ENCODE measurements at places on chromosomes 11 and 22.

DNA sequence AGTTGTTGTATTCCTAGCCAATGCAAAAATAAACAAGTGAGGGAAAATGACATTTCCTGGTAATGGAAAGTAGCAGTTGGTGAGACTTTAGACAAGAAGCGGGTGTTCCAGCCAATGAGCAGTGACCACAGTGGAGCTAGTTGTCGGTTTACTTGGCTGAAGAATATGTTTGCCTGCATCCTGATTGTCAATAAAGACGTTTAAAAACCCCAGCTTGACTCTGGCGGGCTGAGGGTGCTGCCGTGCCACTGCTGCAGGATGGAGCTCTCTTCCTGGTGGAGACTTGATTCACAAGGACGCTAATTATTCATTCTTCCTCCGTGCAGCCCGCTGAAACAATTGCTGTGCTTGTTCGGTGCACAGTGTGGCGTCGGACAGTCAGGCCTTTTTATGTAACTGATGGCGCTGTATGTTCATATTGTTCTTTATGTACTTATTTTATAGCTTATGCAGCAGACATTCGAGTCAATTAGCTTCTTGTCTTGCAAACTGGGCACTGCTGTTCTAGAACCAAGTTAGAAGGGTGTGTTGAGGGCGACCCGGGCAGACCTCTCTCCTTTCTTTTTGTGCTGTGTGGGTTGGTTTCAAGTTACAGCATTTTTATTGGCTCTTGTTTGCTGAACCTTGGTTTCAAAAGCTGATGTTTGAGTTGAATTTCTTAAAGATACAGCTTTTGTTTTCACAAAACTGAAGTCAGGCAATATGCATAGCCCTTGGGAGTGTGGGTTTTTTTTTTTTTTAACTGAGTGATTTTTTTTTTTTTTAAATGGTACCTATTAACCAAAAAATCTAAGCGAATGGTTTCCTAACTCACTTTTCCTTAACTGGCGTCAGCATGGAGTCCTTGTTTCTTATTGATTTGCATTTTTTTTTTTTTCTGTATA lies 153.9 kb downstream of the TEAD1 start:
- H3K27ac ChIP-seq, result peak overlapping the region; percentile 85
- peak overlapping the region; percentile 23 for H3K4me3 ChIP-seq
- H3K27me3 ChIP-seq, result no peaks in the 10 kb centered on the region
- no peaks in the 10 kb centered on the region for H3K4me1 ChIP-seq
- DNase-seq, result peak; percentile 71
- no peaks in the 10 kb centered on the region for H3K36me3 ChIP-seq

GRCh38 chr11:83061883-83062282 lies 9.8 kb downstream of the RAB30 start:
- no peak overlapping the region for H3K27ac ChIP-seq
- no peaks in the 10 kb centered on the region for H3K36me3 ChIP-seq
- no peak overlapping the region for H3K4me3 ChIP-seq
- DNase-seq, result no peak
- H3K4me1 ChIP-seq, result no peaks in the 10 kb centered on the region
- no peaks in the 10 kb centered on the region for H3K27me3 ChIP-seq

DNA sequence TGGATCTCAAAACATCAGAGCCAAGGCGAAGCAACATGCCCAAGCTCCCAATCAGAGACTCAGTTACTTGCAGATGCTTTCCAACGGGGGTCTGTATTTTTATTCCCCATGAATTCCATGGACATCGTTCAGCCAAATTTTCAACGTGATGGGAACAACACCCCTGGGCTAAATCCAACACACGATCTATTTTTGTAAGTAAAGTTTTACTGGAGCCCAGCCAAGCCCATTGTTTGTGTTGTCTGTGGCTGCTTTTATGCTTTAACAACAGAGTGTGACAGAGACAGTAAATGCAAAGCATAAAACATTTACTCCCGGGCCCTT lies 33.7 kb downstream of the SLC5A1 start:
- no peaks in the 10 kb centered on the region for H3K36me3 ChIP-seq
- DNase-seq, result no peak
- no peaks in the 10 kb centered on the region for H3K27me3 ChIP-seq

DNA sequence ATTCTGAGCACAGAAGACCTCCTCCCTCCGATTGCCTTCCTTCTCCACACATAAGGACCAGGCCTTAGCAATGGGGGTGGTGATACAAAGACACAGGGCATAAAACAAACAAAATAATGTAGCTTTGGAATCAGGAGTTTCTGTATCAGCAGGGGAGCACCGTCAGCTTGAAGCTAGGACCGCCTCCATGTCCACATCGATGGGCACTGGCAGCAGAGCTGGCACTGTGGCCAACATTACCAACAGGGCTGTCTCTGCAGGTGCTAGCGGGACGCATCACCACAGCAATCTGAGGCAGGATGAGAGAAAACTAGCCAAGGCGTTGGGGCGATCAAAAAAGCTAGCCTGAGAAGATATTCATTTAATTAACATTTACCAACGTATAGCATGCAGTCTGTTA lies 201.4 kb downstream of the MAML2 start:
- no peak overlapping the region for H3K4me3 ChIP-seq
- no peaks in the 10 kb centered on the region for H3K36me3 ChIP-seq
- H3K4me1 ChIP-seq, result no peaks in the 10 kb centered on the region

DNA sequence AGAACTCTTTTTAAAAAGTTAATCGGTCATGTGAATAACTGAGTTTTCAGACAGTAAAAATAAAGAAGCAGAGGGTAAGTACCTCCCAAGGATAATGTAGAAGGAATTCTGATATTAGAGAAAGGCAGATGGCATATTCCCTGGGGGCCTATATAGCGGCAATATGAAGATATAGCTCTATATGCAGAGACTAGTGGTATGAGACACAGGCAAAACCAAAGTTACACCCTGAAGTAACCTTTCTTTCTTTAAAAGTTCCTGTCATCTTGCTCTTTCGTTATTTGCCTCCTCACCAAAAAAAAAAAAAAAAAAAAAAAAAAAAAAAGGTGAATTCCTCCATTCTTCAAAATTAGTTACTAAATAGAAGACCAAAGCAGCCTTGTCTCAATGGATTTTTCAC lies 76.2 kb upstream of the ARHGAP32 start:
- no peaks in the 10 kb centered on the region for H3K36me3 ChIP-seq
- no peaks in the 10 kb centered on the region for H3K4me1 ChIP-seq

DNA sequence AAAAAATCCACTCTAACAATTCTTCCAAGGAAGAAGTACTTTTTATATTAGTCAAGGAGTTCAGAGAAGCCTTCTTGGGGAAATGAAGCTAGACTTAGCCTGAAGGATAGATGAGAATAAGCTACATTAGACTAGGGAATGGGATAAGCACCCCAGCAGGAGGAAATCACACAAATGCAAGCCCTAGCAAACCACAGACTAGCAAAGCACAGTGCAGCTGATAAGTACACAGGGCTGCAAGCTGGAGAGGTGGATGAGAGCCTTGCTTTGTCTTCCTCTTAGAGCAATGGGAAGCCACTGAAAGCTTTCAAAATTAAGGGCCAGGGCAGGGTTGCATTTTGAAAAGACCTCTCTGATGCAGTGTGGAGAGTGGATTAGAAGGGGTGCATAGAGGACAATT lies 946.2 kb downstream of the LRRC4C start:
- H3K27ac ChIP-seq, result no peak overlapping the region
- H3K36me3 ChIP-seq, result no peaks in the 10 kb centered on the region
- H3K4me3 ChIP-seq, result no peak overlapping the region

- DNase-seq, result no peak
- H3K27me3 ChIP-seq, result no peaks in the 10 kb centered on the region
- H3K4me1 ChIP-seq, result no peaks in the 10 kb centered on the region
- no peak overlapping the region for H3K27ac ChIP-seq
- no peaks in the 10 kb centered on the region for H3K36me3 ChIP-seq
These were observed 1.5 kb downstream of the VPREB3 start for GRCh38 chr22:23752750-23753149.

GRCh38 chr11:118650366-118650765 lies 29.1 kb downstream of the TREH start:
- H3K27me3 ChIP-seq, result no peaks in the 10 kb centered on the region
- no peak overlapping the region for H3K4me3 ChIP-seq
- no peaks in the 10 kb centered on the region for H3K36me3 ChIP-seq
- no peak for DNase-seq
- H3K27ac ChIP-seq, result no peak overlapping the region
- H3K4me1 ChIP-seq, result no peaks in the 10 kb centered on the region

DNA sequence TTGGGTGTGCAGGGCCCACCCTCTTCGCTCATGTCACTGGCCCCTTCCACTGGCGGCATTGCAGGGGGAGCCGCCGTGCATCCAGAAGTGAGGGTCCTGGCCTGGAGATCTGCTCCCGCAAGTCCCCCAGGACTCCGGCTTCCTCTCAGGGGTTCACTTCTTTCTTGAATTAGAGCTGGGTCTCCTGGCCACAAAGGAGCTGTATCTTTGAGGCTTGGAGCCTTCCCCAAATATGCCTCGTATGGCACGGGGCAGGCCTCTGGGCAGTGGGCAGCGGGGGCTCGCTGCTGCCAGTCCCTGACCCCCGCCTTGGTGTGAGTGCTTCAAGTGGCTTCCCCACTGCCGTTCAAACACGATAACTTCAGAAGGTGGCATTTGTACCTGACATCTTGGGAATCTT lies 7.4 kb upstream of the IFITM3 start:
- H3K36me3 ChIP-seq, result no peaks in the 10 kb centered on the region
- no peak overlapping the region for H3K27ac ChIP-seq
- DNase-seq, result no peak
- peaks cover 5% of the 10 kb centered on the region for H3K4me1 ChIP-seq

GRCh38 chr11:6734616-6735015 lies 37.2 kb downstream of the OR2AG2 start:
- H3K4me1 ChIP-seq, result no peaks in the 10 kb centered on the region
- no peaks in the 10 kb centered on the region for H3K36me3 ChIP-seq
- H3K4me3 ChIP-seq, result no peak overlapping the region
- no peak overlapping the region for H3K27ac ChIP-seq
- H3K27me3 ChIP-seq, result no peaks in the 10 kb centered on the region
- no peak for DNase-seq

- H3K4me3 ChIP-seq, result no peak overlapping the region
- H3K27ac ChIP-seq, result no peak overlapping the region
- no peaks in the 10 kb centered on the region for H3K27me3 ChIP-seq
- DNase-seq, result peak; percentile 20
These were observed 34.5 kb upstream of the TH start for GRCh38 chr11:2205981-2206690.

DNA sequence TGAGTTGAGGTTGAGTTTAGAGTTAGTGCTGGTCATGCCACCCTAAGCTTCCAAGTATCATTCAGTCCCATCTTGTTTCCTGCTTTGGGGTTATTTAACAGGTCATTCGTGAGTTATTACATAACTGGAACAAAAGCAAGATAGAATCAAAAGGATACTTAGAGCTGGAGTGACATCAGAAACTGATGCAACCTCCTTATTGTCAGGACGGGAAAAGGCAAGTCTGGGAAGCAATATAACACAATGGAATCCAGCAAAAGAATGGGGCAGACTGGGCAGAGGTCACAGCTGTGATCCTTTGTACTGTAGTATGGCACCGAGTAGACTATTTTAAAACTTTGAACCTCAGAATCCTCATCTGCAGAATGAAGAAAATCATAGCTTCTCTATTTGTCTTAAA lies 4.4 kb upstream of the PRSS23 start:
- H3K36me3 ChIP-seq, result no peaks in the 10 kb centered on the region
- H3K27me3 ChIP-seq, result no peaks in the 10 kb centered on the region
- no peak overlapping the region for H3K4me3 ChIP-seq
- no peak overlapping the region for H3K27ac ChIP-seq

GRCh38 chr11:103596315-103596714 lies 440.1 kb upstream of the DDI1 start:
- H3K4me3 ChIP-seq, result no peak overlapping the region
- no peaks in the 10 kb centered on the region for H3K27me3 ChIP-seq
- no peaks in the 10 kb centered on the region for H3K36me3 ChIP-seq

DNA sequence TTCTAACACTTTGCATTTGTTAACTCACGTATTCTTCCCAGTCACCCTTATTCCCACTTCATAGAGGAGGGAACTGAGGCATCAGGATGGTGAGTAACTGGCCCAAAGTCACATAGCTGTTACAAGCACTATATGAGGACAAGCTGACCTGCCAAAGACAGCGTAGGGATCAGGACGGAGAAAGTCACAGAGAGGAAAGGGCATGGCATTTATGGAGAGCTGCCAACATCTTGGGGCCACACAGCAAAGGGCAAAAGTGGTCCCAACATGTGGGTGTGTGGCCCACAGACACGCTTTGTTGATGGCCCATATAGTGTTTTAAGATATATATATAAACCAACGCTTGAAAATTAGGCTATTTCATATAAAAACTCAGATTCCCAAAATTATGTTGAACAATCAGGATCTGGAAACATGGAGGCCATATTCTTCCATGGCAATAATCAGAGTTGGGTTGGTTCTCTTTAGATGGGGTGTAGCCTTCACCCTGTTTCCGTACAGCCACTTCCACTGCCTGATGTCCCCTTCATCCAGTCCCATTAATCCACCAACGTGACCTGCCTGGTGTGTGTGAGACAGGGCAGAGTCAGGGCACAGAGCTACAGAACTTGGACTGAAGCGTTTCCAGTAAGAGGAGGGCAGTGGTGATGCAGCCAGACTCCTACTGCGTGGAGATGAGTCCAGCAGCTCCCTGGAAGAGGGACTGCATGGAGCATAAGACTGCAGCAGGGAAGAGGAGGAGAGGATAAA lies 39.9 kb upstream of the CD5 start:
- H3K27me3 ChIP-seq, result no peaks in the 10 kb centered on the region
- DNase-seq, result no peak
- H3K4me1 ChIP-seq, result no peaks in the 10 kb centered on the region
- no peaks in the 10 kb centered on the region for H3K36me3 ChIP-seq
- no peak overlapping the region for H3K4me3 ChIP-seq

- no peaks in the 10 kb centered on the region for H3K36me3 ChIP-seq
- H3K27ac ChIP-seq, result no peak overlapping the region
- H3K4me3 ChIP-seq, result no peak overlapping the region
- no peaks in the 10 kb centered on the region for H3K4me1 ChIP-seq
- H3K27me3 ChIP-seq, result no peaks in the 10 kb centered on the region
- DNase-seq, result no peak
These were observed 59.7 kb upstream of the RAG2 start for GRCh38 chr11:36657610-36658267.

DNA sequence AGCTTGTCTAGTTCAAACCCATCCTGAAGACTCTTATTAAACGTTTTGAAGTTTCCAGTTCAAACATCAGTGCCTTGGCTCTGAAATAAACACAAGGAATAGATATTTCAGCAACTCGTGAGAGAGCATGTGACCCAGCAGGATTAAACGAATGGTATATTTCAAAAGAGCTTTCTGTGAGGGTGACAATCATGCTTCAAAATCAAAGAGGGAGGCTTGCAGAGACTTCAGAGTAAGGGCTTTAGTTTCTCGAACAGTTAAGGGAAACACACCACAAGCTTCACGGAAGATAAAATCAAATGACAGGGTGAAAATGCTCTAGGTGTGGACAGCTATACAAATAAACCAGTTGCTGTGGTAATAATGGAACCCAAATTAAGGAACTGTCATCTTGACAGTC lies 1.4 kb downstream of the HPS4 start:
- no peaks in the 10 kb centered on the region for H3K36me3 ChIP-seq
- H3K4me3 ChIP-seq, result no peak overlapping the region
- H3K4me1 ChIP-seq, result peaks cover 9% of the 10 kb centered on the region
- H3K27ac ChIP-seq, result no peak overlapping the region
- no peak for DNase-seq
- no peaks in the 10 kb centered on the region for H3K27me3 ChIP-seq

DNA sequence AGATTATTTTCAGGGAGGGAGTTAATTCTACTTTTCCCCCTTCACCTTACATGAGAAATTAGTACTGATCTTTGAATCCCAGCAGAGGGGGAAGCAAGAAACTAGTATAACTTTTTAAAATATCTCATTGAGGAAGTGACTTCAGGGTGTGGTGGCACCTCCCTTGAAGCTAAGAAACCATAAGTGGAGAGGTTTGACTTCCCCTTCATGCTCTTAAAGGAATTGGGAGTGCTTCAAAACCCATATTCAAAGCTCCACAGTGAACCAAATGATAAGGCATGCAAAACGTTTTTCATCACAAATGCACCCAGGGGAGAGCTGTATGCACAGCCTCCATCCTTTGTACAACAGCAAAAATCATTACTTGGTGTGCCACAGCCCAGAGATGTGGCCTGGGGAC lies 540 bp downstream of the MS4A14 start:
- no peak for DNase-seq
- no peaks in the 10 kb centered on the region for H3K27me3 ChIP-seq

Data from colonic mucosa (tissue), 4 donors.